ENCODE measurements at places on chromosomes 1 and 21. TPM values are rescaled to one million over a fixed set of nuclear protein-coding genes. Genes with fewer than 3 reads are reported as not detected.

The NT5C1A gene
- total RNA-seq: not detected

The PTPRC gene
- total RNA-seq: 0.29 TPM

The DCDC2B gene
- not detected for total RNA-seq

The SHISA4 gene
- total RNA-seq: 22.6 TPM

The TSPEAR gene
- not detected for total RNA-seq

The TACSTD2 gene
- 183 TPM for total RNA-seq

The SLC30A2 gene
- total RNA-seq: 0.48 TPM

The MIXL1 gene
- total RNA-seq: 0.67 TPM

The ZFP69B gene
- 8.1 TPM for total RNA-seq

The AGMAT gene
- total RNA-seq: 0.96 TPM

The MAP3K7CL gene
- total RNA-seq: 1.4 TPM

The F13B gene
- total RNA-seq: not detected

The TSPAN1 gene
- 68.5 TPM for total RNA-seq

The KRTAP19-8 gene
- total RNA-seq: not detected

- no peak for DNase-seq
Measured at GRCh38 chr21:43190951-43191350, 22.1 kb downstream of the CRYAA start.

GRCh38 chr1:30120245-30121000 is 603.0 kb downstream of the MATN1 start:
- no peak for DNase-seq

- DNase-seq: no peak
Measured at GRCh38 chr1:17121881-17122280, 2.6 kb upstream of the PADI2 start.

DNA sequence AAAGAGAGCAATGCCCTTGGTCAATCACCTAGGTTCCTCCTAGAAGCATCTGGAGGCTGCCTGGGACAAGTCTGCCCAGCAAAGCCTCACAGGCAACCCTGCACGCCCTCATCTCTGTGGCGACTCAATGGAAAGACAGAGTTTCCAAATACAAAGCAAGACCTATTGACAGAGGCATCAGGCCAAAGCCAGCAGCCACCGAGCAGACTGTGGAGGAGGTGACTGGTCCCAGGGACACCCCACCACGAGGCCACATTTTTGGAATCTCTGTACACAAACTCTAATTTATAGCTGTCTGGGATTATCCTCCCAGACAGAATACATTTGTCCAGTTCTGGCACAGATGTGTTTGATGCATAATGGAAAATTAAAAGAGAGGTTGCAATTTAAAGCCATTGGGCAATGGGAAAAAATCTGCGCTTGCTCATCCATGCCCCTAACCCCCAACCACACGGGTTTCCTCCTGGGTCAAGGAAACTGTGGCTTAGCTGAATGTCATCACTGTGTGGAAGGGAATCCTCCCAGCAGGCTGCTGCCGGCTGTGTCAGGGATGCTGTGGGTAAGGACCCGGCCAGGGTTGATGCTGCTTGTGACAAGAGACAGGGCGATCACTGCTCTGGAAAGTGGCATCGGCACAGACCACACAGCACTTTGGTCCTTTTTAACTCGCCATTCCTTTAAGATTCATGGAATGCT is 14.3 kb downstream of the TSPAN2 start:
- DNase-seq: no peak

DNA sequence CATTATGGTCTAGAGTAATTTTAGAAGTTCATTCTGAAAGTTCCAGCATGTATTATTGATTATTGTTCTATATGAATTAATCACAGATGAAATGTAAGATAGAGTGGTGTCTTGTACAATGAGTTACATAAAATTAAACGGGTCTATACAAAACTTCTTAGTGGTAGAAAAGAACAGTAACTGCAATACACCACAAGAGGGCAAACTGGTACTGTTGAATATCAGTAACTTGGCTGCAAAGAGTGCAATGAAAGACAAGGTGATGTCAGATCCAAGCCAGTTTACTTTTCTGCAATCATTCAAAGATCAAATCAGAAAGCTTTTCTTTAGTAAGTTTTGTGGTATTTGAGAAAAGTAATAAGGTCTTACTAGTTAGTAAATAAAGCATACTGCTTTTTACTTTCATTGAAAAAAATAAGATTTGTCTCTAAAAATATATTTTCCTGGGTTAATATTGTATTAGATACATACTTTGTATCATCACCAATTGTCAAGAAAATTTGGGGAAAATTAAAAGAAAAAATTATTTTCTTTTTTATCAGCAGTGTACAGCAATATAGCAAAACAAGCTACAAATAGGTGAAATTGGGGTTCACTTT is 66.4 kb upstream of the BTG3 start:
- peak; percentile 29 for DNase-seq

- no peak for DNase-seq
Measured at GRCh38 chr1:89070509-89070908, 5.5 kb upstream of the GBP1 start.

GRCh38 chr1:158572226-158572625 is 1.8 kb upstream of the OR6P1 start:
- no peak for DNase-seq

DNA sequence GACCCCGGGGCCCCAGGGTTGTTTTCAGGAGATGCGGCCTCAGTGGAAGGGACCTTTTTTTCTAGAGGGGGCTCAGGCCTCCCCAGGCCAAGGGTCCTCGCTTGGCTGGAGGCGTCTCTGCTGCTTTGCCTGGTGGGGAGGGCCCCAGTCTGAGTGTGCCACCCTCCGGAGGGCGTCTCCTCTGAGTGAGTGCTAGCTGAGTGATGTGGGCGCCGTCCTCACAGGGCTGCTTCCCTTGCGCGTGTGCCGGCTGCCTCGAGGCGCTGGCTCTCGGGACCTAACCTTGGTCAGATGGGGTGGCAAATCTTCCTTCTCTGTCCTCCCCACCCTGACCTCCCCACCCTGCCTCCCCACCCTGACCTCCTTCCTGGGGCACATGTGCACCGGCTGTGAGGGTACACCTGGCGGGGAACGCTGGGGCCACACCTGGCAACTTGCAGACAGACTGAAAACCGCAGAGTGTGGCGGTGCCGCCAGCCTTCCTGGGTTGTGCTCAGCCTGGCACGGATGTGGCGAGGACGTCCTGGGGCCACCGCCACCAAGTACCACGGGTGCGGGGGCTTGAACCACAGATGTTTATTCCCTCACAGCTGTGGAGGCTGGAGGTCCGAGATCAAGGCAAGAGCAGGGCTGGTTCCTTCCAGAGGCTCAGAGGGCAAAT is 93.0 kb upstream of the TTC34 start:
- DNase-seq: no peak

DNA sequence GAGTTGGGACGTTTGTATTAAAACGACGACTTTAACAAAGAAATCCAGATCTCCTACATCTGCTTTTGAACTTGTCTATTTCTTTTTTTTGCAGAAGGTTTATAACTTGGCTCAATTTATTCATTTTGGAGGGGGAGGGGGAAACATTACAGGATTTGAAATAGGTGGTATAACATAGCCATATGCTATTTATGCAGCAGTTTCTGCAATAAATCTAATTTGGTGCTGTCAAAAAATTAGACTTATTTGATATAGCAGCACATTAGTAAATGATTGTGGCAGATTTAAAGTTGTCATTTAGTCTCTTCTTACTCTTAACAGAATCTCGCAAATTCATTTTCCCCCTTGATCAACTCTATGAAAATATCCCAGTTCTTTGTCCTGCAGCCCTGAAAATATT is 138.2 kb downstream of the SDCCAG8 start:
- no peak for DNase-seq

DNA sequence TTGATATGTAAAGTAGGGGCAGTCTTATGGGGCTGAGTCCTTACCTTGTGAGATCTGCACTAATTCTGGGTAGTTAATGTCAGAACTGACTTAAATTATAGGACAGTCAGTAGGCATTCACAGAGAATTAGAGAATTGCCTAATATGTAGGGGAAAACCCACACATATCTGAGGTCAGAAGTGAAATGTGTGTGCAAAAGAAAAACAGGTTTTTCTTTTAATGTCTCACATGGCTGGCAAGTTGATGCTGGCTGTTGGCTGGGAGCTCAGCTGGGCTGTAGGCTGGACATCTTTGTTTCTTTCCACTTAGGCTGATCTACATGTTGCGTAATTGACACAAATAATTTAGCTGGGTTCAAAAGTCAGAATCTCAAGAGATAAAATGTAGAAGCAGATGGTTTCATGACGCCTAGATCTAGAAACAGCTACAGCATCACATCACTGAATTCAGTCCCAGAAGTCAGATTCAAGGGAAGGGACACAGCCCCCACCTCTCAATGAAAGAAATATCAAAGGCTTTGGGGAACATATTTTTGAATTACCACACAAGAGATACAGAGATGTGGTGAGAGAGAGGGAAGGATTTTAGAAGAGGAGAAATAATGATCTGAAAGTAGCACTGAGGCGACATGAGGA is 98.9 kb downstream of the TNFSF18 start:
- DNase-seq: no peak

DNA sequence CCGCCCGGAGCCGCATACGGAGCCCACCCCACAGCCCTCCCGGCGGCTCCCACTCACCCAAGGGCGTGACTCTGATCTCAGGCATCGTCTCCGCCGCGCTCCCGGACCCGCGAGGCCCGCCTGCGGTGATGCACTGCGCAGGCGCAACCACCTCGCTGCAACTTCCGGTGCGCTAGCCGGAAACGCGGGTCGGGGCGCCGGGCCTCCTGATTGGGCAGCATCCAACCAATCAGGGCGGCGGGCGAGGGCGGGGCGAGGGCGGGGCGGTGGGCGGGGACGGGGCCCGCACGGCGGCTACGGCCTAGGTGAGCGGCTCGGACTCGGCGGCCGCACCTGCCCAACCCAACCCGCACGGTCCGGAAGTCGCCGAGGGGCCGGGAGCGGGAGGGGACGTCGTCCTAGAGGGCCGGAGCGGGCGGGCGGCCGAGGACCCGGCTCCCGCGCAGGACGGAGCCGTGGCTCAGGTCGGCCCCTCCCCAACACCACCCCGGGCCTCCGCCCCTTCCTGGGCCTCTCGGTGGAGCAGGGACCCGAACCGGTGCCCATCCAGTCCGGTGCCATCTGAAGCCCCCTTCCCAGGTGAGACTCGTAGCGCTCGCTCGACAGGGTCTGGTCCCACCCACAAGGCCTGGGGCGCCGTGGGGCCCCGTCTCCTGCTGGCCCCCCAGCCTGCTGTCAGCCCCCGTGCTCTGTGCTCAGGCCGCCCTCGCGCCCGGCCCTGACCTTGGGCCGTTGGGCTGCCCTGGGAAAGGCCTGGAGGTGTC is at the start of the genes CPTP and INTS11:
TSS of gene CPTP (plus strand) at position 279 of the 764 bp plus-strand sequence. CDS start 2,109 bp downstream, outside the sequence.
TSS of gene INTS11 (minus strand) at position 137 of the 764 bp plus-strand sequence. CDS start at position 85, 52 bp downstream.
- peak; percentile 50 for DNase-seq

DNA sequence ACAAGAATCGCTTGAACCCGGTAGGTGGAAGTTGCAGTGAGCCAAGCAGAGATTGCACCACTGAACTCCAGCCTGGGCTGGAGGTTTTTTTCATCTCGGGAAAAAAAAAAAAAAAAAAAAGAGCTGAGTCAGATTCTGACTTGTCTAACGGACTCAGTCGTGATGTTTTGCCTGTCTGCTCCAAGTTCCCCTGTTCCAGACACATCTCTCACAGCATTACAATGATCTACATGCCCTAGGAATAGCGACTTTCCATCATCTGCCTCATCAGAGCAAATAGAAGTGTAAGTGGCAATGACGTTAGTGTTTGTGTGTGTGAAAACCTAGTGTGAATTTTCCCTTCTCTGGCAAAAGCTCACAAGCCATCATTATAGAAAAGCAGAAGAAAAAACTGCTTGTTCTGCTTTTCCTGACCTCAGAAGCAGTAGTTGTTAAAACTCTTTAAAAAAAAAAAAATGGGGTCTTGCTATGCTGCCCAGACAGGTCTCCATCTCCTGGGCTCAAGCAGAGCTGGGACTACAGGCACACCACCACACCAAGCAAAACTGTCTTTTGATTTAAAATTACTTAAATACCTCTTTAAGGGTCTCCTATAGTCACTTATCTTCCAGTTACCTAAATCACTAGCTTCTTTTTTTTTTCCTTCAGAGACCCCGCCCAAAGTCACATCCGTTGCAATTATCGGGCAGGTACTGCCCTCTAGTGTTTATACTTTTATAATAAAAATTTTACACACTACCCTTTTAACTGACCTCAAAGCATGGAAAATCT is 37.3 kb downstream of the PLEKHO1 start:
- DNase-seq: no peak

DNA sequence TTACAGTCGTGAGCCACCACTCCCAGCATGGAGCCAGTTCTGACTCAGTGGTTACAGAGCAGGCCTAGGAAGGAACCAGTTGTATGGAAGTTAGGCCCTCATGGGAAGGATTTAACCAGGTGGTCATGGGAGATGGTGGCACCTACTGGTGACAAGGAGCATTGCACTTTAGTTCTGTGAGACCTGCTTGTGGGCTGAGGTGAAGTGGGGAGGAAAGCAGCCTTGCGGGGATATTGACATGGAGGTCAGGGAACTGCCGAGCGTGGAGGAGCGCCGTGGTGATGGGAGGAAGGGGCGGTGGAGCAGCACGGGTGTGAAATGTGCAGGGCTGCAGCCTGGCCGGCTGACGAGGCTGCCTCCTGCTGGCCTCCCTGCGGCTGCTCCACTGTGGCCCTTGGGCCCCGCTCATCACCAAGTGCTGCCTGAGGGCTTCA is 100.4 kb downstream of the GALNT2 start:
- no peak for DNase-seq

- DNase-seq: no peak
Measured at GRCh38 chr1:234140388-234140787, 232.9 kb upstream of the COA6 start.

- DNase-seq: no peak
Measured at GRCh38 chr1:48018799-48019198, 21.6 kb upstream of the TRABD2B start.

- DNase-seq: no peak
Measured at GRCh38 chr1:44154049-44154448, 12.6 kb upstream of the KLF18 start.

DNA sequence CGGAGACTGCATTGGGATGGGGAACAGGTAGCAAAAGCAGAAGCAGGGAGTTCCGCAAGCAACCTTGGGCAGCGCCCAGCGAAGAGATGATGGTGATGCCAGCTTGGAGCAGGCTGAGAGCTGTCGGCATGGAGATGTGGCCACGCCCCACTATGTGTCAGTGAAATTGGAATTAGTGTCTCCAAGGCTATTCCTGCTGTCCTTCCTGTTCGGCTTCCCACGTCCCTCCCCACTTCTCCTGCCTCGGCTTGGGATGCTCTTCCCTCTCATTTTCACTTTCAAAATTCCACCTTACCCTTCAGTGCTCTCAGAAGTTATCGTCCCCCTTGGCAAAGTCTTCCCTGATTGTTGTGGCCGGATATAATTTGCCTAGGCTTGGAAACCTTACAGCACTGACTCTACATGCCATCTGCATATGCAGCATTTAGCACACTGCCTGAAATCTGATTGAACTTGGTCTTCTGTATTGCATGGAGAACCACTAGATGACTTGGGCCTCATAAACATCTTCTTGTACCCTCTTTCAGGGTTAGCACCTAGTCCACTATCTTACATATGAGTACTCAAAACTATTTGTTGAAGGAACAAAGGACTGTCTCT is 270.7 kb upstream of the RUNX1 start:
- DNase-seq: no peak

GRCh38 chr1:55456971-55457370 is 241.8 kb upstream of the USP24 start:
- no peak for DNase-seq

- no peak for DNase-seq
Measured at GRCh38 chr1:192266645-192267044, 50.1 kb upstream of the RGS21 start.

All from kidney epithelial cell (primary cell).